ENCODE measurements at places on chromosomes 11 and 22.

- no peak for DNase-seq
These were observed 32.1 kb downstream of the ENDOD1 start for GRCh38 chr11:95121698-95122097.

GRCh38 chr11:47361419-47361818, 8.9 kb upstream of the MYBPC3 start:
- no peak for DNase-seq

- DNase-seq = no peak
These were observed 239.1 kb upstream of the ARHGAP20 start for GRCh38 chr11:110951037-110951949.

GRCh38 chr11:8699903-8700302, 17.3 kb downstream of the RPL27A start:
- no peak for DNase-seq

- no peak for DNase-seq
These were observed 22.1 kb upstream of the CTR9 start for GRCh38 chr11:10728789-10729472.

DNA sequence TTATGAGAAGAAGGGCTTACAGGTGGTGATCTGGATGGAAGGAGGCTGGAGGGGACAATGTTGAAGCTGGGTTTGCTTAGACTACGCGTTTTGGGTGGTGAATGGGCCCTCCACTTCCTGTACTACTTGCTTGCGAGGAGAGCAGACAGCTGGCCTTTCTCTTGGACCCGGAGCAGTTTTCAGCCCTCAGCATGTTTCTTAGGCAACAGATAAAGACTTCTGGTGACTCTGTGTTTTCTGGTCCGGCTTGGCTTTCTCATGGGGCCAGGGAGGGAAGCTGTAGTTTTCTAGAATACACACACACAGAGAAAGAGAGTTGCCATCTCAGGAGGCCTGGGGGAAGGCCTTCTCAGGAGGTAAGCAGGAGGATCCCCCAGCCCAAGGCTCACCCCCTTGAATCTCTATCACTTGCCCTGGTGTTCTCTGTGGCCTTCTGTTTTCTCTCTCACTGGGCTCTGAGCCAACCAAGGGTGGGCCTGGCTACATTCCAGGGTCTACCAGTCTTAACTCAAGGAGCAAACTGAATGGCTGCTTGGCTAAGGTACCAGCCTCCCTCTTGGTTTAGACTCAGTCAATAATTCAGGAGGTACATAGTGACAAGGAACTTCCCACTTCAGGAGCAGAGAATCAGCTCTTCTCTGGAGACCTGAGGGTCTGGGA, 2.4 kb downstream of the CCS start:
- no peak for DNase-seq

- no peak for DNase-seq
These were observed 1827.5 kb upstream of the RAG2 start for GRCh38 chr11:38425578-38425977.

DNA sequence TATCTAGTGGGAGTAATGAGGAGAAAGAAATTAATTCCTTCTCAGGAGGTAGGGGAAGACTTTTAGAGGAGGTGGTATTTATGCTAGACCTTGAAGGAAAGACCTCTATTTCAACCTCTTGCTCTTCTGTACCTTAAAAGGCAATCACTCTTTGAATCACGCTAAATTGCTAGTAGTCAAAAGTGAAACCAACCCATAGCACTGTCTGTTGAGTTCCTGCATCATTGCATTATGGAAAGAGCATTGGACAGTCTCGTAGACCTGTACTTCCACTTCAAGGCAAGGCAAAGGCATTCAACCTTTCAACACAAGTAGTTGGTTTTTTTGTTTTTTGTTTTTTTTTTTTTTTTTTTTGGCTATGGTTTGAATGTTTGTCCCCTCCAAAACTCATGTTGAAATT, 770.4 kb downstream of the ETS1 start:
- no peak for DNase-seq

DNA sequence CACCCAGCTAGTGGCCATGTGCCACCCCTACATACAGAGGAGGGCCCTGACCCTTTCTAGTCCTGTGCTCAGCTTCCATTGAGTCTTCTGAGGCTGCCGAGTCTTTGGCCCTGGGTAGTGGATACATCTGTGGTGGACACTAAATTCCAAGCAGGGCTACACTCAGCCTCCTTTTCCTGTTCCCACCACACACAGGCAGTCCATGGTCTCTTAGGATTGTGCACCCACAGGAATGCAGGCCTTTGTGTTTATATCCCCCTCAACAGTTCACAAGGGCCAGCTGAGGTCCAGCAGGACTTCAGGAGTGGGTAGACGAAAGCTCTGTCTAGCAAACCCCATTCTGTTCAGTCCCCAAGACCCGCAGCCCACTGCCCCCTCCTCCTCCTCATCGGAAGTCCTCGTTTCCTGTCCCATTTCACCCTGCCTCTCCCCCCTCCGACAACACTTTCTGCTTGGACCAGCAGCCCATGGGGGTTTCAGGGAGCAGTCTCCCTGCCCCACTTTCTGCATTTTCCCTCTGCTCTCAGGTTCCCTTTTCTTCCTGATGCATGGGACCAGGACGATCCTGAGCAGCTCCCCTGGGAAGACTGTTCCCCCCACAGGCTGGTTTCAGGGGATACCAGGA, 91.8 kb downstream of the SWAP70 start:
- DNase-seq = no peak

GRCh38 chr22:40385036-40385782, 14.8 kb downstream of the SGSM3 start:
- DNase-seq = no peak

DNA sequence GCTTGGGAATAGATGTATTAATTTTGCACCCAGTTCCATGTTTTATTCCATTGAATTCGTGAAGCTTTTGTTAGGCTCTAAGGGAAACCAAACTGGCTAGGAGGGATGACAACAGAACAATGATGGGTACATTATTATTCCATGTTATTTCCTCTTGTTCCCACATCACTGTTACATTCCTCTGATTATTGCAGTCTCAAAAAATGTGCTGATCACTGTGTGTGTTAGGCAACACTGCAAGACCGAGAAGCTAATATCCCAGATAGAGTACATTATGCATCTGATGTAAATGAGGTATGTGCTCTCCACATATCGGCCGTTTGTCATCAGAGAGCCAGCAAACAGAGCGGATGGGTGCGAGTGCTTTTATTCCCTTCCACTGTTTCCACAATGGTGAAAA, 327.9 kb downstream of the SOX6 start:
- no peak for DNase-seq

DNA sequence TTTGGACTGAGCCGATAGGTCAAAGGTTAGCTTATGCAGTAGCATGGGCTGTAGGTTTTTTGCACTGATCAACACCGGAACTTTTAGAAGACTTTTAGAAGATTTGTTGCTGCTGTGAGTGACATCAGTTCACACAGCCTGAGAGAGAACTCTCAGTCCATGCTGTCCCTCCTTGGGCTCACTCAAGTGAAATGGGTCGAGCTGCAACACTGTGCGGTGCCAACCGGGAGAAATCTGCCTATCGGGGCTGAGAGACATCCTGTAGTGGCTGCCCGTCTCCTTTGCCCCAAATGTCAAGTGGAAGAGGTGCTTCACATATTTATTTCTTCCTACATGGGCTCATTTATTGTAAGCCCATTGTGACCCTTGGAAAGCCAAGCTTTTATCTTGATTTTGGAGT, 170.2 kb downstream of the LDLRAD3 start:
- no peak for DNase-seq

GRCh38 chr11:5288906-5289550, 12.7 kb downstream of the OR51B4 start:
- DNase-seq = no peak

DNA sequence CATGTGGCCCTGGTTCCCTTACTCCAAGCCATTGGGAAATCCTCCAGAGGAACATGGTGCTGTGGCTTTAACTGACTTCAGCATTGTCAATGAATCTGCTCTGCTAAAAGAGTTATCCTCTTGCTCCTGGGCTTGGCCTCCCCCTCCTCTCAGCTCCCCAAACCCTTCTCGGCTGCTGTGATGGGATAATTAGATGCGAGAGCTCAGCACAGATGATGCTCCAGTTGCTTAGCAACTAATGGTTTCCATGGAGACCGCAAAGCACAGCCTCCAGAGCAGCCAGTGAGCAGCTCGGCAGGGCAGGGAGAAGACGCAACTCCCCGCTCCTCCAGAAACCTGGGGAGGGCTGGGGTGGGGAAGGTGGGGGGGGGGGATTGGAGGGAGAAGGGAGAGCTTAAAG, 2.8 kb upstream of the UPK2 start:
- no peak for DNase-seq

DNA sequence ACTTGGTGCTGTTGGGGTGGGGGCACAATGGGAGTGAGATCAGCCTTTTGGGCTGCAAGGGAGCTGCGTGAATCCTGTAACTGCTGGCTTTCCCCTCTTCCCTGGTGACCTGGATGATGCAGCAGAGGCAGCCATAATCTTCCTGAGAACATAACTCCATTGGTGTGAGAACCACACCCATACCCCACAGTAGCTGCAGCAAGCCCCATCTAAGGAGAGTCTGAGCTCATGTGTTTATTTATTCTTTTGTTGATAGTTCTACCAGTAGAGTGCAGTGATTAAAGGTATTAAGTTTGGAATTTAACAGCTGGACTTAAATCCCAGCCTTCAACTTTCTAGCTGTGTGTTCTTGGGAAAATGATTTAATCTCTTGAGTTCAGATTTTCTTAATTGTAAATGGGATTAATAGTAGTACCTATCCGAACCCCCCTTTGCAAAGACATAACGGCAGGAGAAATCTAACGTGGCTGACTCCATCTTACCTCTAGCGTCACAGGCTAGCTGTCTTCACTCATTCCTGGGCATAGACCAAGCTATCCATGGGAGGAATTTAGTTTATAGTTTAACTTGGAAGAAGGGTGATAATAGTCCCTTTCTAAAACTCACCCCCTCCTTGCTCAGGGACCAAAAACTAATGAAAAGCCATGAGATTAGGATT, 385.0 kb upstream of the DDI1 start:
- DNase-seq = no peak
